ENCODE measurements at places on chromosomes 2 and 18.

- DNase-seq: no peak
These were observed 410.8 kb upstream of the REG3G start for GRCh38 chr2:78614726-78615125.

DNA sequence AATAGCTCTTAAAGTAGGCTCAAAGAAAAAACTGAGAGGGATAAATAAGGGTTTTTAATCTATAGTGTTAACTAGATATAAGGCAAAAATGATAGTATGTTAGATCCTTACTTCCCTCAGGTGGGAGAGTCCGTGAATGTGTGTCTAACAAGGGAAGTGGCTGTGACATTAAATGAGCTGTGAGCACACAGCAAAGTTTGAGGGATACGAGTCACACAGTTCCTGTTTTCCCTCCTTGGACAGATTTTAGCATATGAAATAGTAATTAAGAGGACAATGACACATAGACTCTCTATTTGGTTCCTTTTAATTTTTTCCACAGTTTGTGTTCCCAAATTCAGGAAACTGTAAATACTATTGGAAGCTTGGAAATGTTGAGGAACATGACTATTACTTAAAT lies 148.4 kb upstream of the CAVIN2 start:
- no peak for DNase-seq

- no peak for DNase-seq
These were observed 26.9 kb downstream of the MGAT5 start for GRCh38 chr2:134280726-134281125.

GRCh38 chr18:25164848-25165811 lies 186.8 kb downstream of the ZNF521 start:
- no peak for DNase-seq

- no peak for DNase-seq
These were observed 206.9 kb upstream of the FSIP2 start for GRCh38 chr2:185531721-185532120.

DNA sequence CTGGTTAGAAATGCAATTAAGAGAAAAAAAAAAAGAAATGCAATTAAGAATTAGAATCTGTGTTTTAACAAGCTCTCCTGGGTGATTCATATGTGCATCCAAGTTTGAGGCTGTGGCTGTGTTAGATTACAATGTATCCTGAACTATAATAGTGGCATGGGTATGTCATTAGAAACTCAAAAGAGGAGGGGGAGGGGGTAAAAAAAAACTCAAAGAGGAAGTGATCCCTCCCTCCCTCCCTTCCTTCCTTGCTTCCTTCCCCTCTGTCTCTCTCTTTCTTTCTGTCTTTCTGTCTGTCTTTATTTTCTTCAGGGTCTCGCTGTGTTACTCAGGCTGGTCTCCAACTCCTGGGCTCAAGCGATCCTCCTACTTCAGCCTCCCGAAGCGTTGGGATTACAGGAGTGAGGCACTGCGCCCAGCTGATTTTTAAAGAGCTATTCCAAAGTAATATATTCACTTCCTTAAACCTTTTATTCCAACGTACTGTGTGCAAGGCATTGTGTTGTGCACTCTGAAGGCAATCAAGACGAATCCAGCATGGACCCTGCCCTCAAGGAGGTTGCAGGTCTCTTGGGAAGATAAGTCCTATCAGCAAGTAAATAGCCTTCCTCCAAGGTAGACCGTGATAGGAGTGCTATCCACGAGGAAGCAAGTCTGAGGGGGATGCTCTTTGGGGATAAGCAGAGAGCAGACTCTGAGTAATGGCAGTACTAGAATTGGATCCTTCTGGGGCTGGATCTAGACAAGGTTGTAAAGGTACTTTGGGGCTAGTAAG lies 35.9 kb upstream of the MCFD2 start:
- DNase-seq: no peak

DNA sequence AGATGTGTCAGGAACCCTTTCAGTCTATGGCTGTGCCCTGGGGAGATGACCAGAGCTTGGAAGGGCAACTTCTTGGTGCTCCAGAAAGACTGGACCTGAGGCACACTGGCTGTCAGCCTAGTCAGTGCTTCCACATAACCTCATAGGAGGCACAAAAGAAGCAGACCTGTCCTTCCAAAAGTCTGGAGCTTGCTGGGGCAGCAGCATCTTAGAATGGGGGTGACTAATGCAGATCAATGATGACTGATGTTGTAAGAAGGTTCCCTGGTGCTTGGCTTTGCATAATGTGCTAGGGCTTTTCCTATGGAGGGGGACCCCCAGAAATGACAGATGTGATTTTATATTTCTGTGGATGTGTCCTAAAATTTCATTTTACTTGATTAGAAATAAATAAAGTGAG lies 255.7 kb upstream of the THUMPD2 start:
- DNase-seq: no peak
